ENCODE measurements at places on chromosomes 11 and 22.

DNA sequence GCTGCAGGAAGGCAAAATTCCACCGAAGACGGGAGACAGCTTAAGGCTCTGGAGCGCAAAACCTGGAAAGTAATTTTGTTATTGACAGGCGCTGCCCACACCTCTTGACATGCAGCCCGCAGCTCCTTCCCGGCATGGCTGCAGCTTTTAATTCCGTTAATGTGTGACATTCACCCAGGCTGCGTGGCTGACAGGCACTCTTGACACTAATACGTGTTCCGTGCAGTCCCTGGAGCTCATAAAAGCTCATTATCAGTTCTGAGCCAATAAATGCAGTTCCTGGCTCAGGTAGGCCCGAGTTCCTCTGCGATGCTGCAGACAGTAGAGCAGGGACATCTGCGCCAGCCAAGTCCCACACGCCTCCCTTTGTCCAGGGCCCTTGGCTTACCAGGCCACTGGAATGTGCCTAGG is 34.8 kb downstream of the TSPAN18 start:
- DNase-seq, result no peak

- no peak for DNase-seq
These were observed 46.9 kb upstream of the TTC12 start for GRCh38 chr11:113267493-113267892.

DNA sequence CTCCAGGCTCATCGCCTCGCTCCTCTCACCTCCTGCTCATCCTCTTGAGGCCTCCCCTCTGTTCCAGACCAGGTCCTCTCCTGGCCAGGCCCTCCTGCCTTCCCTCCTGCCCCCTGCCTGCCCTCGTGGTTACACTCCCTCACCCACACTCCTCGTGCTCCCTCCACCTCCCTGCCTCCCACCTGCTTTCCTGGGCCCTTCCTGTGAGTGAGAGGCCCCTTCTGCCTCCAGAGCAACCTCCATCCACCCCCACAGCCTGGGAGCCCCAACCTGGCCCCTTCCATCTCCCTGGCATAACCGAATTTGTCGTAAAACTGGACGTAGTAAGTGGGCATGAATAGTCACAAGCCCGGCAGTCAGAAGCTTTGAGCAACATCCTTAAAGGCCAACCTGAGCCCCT is 4.5 kb downstream of the APOBEC3G start:
- DNase-seq, result no peak

DNA sequence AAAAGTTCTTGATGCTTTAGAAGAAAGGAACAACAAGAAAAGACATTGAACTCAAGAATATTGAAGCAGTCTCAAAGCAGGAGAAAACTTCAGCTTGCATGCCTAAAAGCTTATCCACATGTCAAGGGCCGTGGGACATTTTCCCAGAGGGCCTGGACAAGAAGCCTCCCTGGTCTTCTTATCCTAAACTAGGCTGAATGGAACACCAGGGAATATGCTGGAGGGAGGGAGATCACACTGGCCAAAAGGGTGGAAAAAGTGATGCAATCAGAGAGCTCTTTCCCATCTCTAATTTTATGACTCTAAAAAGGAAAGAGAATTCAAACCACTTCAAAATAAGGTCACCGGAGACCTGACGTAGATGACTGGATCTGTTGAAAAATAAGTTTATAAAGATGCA is 107.2 kb downstream of the MPPED2 start:
- no peak for DNase-seq

- DNase-seq, result no peak
These were observed 184.2 kb upstream of the LUZP2 start for GRCh38 chr11:24312464-24313238.

- DNase-seq, result no peak
These were observed 17.5 kb downstream of the KCNJ5 start for GRCh38 chr11:128908391-128909246.

DNA sequence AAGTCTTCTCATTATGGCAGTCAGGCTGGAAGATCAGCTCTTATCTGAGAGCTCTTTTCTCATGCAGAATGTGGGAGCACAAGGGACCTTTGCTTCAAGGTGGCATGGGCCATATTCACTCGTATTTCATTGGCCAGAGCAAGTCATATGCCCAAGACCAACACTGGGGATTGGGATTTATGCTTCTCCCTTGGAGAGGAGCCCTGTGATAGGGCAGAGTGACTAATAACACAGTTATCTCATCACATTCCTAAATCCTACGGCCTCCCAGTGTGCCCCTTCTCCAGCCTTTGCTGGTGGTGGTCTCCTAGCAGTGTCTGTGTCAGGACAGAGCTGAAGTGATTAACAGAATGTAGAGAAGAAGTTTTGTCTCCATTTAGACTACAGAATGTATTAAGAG is 48.6 kb downstream of the SYT9 start:
- DNase-seq, result no peak

DNA sequence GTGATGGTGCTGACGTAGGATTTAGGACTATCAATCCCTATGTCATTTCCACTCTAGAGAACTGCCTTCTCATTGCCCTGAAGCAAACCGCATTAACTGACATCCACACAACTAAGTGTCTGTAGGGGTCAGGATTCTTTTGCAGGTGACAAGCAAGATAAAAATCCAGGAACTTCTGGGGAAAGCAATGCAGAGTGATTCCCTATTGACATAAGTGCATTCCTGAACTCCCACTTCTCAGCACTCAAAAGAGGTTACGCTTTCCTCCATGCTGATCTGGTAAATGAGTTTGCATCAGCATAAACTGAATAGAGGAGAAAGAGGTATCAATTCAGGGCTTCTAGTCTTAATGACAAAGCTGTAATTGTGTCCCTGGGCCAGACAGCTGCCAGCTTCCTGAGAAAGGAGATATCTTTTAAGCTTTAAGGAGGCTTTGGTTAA is 224.6 kb upstream of the ISX start:
- DNase-seq, result no peak

DNA sequence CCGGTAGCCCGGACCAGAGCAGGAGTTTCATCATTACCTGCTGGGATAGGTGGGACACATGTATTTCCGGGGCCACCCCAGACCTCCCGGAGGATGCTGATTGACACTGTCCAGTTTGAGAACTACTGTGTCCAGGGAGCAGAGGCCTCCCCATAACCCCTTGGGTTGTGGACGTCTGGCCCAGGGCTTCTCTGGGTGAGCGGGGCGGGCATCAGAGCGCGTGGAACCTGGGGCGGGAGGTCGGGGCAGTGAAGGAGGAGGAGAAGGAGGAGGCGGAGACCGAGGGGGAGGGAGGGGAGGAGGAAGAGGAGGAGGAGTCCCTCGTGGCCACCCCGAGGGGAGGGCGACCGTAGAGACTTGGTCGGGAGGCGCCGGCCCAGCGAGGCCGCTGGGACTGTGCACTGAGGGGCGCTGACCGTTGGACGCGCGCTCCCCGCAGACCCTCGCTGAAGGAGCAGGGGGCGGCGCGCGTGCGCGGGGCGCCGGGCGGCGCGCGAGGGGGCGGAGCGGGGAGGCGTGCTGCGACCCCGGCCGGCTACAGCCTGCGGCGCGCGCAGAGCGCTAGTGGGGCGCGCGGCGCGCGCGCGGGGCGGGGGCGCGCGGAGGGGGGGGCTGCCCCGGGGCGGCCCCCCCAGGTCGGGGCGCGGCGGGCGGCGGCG is at the start of gene GRK3:
TSS of gene GRK3 (plus strand) at position 356 of the 659 bp plus-strand sequence. CDS start 366 bp downstream, outside the sequence.
- DNase-seq, result no peak

DNA sequence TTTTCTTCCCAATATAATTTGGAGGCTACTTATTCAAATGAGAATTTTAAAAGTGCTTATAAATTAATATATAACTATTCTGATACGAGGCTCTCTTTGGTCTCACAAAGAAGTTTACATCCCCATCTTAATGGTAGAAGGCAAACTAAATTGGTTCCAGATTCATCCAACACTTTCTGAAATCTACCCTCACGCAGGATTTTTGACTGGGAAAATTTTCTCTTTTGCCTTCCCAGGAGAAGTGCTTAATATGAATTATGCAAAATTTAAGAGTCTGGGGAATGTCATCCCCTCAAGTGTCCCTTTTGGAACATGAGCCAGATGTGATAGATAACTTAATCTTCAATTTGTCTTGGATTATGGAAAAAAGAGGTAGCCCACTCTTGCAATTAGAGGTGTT is at the start of gene OR4C11:
TSS of gene OR4C11 (minus strand) at position 101 of the 400 bp plus-strand sequence. CDS start 3,272 bp downstream, outside the sequence.
- no peak for DNase-seq

- no peak for DNase-seq
These were observed 10.7 kb downstream of the KRTAP5-5 start for GRCh38 chr11:1640076-1640946.

DNA sequence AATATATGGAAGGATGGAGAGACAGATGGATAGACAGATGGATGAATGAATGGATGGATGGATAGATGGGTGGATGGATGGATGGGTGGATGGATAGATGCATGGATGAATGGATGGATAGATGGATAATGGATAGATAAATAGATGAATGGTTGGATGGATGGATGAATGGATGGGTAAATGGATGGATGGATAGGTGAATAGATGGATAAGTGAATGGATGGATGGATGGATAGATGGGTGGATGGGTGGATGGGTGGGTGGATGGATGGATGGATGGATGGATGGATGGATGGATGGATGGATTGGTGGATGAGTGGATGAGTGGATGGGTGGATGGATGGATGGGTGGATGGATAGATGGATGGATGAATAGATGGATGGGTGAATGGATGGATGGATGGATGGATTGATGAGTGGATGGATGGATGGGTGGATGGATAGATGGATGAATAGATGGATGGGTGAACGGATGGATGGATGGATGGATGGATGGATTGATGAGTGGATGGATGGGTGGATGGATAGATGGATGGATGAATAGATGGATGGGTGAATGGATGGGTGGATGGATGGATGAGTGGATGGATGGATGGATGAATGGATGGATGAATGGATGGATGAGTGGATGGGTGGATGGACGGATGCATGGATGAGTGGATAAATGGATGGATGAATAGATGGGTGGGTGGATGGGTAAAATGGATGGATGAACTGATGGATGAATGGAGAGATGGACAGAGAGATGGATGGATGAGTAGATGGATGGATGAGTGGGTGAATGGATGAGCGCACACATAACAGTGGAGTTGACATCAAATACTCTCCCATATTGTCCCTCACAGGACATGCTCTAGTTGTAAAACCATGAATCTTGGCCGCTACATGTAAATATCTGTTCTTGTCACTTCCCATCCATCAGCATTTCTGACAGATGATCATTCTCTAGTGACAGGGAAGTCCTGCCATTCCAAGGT is 8.8 kb downstream of the LSP1 start:
- DNase-seq, result no peak

- no peak for DNase-seq
These were observed 88.4 kb downstream of the CACNA1I start for GRCh38 chr22:39658806-39659463.

DNA sequence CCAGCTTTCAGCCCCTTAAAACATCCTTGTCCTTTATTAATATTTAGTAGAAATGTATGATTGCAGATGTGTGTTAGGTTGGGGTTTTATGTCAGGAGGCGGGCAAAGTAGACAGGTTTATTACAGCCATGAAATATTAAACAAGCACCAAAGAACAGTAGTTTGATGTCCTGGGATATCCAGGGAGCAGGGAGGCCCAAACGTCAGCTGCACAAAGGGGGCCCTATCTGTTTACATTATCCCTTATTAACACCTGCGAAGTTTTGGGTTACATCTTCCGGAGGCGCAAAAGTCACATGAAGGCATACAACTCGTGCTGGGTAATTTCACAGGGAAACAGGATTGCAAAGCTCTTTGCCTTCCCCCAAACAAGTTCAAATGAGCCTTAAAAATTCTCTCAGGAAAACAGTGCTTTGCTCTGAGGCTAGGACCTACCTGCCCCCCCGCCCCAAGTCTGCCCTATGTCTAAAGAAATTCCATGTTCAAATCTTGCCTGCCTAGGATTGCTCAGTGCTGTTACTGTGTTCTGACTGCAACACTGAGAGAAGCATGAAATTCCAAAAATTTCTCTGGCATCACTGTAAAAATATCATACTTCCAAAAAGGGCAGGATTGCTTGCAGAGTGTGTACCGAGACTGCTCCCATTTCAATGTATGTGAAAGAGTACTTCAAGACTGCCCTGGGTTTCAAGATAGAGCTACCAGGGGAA is 8.9 kb downstream of the MN1 start:
- no peak for DNase-seq

GRCh38 chr11:125976156-125976555 is 30.3 kb downstream of the VSIG10L2 start:
- DNase-seq, result no peak

DNA sequence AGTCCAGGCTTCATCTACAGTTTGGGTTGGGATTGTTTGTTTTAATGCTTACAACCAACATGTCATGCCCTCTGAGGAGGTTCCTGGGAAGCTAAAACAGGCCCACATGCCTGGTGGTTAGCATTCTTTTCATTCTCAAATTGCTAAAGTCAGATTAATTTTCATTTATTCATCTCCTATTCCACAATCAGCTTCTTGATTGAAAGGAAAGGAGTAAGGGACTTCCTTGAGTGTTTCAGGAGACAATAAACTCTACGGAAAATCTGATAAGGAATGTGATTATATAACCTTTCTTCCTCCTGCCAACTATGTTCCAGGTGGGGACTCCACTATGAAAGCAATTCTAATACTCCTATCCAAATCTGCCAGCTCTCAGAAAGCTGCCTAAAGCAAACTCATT is 30.8 kb downstream of the MRTFA start:
- DNase-seq, result no peak

GRCh38 chr22:43216738-43217137 is 29.8 kb upstream of the TTLL12 start:
- no peak for DNase-seq

DNA sequence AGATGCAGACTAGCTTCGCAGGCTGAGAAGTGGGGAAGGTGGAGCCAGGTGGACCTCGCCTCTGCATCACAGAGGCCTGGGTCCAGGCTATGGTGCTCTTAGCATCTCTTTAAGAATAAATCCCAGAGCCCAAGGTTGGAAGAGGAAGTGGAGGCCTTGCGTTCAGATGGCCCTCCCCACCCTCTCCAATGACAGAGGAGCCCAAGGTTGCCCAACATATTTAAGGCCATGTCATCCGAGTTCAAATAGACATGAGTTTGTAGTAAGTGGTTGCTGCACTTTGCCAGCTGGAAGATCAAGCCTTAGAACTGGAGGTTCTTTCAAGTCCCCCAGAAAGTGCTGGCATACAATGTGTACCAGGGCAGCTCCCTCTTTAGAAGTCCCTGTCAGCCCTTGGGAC is 47.1 kb upstream of the HORMAD2 start:
- no peak for DNase-seq

GRCh38 chr11:58152781-58153180 is 27.5 kb upstream of the OR9I1 start:
- DNase-seq, result no peak

- DNase-seq, result no peak
These were observed 300.2 kb downstream of the MN1 start for GRCh38 chr22:27501191-27501936.

GRCh38 chr11:113242767-113243397 is 71.5 kb upstream of the TTC12 start:
- no peak for DNase-seq

GRCh38 chr11:18705651-18706281 is 7.2 kb downstream of the TMEM86A start:
- no peak for DNase-seq

DNA sequence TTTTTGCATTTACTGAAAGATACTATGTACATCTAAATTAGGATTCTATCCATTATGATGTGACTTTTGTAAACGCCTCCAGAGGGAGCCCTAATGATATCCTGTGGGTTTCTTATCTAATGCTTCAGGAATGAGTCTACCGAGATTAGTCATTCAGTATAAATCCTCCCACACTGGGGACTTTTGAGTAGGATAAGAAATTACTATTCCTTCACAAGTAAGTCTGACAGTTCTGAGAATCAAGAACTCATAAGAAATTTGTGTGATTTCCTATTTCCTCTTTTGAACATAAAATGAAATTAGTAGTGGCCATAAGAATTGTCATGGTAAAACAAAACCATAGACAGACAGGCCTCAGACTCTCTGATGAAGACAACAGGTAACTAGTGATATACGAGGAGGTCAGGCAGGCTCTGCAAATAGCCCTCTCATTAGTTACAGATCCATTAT is 10.0 kb upstream of the OR5M1 start:
- DNase-seq, result peak; percentile 3

Data from SK-N-MC (cell line).